ENCODE measurements at places on chromosomes 6 and 20.

DNA sequence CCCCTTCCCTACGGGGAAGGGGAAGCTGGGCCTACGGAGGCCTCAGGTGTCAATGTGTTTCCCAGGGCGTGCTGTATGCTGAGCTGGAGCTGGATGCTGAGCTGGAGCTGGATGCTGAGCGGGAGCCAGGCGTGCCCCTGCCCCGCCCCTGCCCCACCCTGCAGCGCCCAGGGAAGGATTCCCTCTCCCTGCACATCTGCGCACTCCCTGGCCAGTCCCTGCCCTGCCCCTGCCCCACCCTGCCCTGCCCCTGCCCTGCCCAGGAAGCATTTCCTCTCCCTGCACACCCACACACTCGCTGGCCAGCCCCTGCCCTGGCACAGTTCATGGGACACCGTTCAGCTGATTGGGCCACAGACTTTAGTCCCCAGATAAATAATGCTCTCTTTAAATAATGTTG is 196.8 kb downstream of the SMOC2 start:
- DNase-seq: no peak

DNA sequence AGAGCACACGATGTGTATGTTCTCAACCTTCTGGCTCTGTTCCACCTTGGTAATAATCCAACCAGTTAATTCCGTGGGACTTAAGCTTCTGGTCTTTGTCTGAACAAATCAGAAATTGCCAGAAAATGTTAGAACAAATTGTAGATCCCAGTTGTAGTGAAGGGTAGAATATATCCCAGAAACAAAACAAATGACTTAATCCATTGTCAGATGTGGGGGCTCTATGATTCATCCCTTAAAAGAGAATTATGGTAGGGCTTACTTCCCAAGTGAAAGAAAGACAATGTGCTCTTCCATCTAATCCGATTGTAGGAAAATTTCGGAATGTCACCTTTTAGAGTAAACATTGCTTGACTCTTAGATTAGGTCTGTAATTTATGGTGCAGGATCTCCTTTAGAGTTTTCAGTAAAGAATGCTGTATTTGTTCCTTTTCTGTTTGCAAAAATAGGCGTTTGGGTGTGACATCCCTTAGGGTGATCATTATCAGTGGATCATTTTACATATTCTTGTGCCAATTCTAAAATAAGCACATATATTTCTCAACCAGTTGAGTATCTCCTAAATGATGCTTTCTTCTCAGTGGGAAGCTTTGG is 234.5 kb upstream of the ZNF217 start:
- DNase-seq: no peak

- no peak for DNase-seq
These were observed 21.7 kb downstream of the ECI2 start for GRCh38 chr6:4113649-4114048.

GRCh38 chr6:13978787-13979186 is 54.0 kb downstream of the RNF182 start:
- no peak for DNase-seq

DNA sequence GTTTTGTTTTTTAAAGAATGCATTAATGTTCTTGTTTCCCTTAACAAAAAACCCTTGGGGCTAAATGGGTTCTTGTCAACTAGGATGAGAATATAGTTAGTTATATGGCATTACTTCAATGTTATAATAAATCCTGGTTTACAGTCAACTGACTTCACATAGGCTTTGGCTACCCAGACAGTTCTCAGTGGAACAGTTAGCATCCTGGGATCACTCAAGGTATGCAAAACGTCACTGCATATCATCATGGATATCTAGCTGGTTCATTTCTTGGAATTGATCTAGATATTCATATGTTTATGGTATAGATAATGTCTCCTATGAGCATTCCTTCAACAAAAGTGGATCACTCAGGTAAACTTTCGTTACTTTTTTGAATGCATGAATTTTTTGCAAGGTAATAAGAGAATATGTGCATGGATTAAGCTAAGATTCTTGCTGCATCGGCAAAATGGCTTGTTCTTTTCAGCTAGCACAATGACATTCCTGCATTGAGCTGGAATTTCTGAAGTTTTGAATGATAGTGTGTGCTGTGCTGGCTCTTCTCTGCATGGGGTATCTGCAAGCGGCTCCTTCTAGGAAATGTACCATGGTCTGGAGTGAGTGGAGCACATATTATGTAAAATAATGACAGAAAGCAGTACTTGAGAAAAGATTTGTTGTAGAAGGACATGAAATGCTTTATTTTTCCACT is 138.9 kb downstream of the ADGRG6 start:
- DNase-seq: no peak

DNA sequence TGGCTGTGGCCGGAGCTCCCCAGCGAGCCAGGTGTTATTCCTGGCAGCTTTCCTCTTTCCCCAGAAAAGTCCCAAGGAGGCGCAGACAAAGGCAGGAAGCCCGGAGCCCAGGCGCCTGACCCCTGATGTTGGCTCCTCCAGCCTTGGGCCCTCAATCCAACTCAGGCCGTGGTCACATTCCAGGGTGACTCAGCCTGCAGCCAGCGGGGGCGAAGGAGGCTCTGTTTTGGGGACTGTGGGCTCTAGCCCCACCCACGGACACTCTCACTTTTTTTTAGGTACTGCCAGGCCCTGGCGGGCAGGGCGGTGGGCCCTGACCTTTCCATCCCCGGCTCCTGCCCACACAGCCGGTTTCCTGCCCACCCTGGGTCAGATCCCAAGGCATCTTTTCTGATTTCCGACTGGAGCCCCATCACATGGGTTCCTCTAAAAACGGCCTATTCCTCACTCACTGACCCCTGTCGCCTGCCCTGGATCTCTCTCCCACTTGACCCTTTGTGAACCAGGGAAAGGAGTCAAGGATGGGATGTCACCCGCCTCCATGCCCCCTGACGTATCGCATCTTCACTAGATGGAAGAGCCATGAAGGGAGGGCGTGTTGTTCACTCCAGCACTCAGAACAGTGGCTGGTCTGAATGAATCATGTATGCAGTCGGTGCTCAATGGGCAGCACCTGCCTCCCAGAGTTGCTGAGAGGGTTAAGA is 5.5 kb downstream of the PTGIS start:
- DNase-seq: no peak

GRCh38 chr20:46137816-46138215 is 19.7 kb downstream of the CD40 start:
- DNase-seq: no peak

GRCh38 chr6:72476646-72477045 is 145.2 kb upstream of the KCNQ5 start:
- no peak for DNase-seq

- peak; percentile 61 for DNase-seq
These were observed 31.8 kb upstream of the GMPR start for GRCh38 chr6:16206595-16207037.

DNA sequence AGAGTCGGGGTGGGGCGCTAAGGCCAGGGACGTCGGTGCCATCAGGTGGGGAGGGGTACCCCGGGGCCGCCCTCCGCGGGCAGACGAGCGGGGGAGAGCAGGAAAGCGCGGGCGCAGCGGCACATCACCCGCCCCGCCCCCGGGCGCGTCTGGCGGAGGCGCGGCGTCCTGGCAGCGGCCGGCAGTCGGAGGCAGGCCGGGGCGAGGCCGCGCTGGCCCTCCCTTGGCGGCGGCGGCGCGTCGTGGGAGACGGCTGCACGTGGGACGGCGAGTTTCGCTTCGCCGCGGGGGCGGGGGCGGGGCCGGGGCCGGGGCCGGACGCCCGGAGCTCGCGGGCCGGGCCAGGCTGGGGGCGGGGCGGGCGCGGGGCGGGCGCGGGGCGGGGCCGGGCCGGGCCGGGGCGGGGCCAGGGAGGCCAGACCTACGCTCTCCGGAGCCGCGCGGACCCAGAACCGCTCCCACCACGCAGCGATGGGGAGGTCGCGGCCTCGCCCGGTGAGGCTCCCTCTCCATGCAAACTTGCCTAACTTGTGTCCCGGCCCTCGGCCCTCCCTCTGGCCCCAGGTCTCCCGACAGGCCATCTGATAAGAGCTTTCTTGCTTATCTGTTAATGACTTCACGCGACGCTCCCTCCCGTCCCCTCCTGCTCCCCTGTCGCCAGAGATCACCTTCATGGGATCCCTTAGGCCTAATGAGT is 12.5 kb downstream of the ITPR3 start:
- DNase-seq: peak; percentile 40

GRCh38 chr6:2804516-2804915 is 37.1 kb downstream of the SERPINB1 start:
- DNase-seq: no peak

DNA sequence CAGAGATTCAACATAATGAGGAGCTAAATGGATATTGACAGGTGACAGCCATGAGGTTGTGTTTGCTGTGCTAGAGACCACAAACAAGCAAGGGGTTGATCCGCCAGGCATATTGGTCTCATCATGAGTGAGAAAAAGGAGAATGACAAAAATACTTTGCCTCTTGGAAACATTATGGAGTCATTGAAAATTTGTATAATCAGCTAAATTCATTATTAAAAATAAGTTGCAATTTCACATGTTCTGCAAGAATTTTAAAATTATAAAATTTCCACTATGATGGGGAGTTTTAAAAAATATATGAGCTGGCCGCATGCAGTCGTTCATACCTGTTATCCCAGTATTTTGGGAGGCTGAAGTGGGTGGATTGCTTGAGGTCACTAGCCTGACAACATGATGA is 912.3 kb upstream of the SLC35B3 start:
- no peak for DNase-seq

- no peak for DNase-seq
These were observed 559.1 kb upstream of the JAG1 start for GRCh38 chr20:11232896-11233295.

DNA sequence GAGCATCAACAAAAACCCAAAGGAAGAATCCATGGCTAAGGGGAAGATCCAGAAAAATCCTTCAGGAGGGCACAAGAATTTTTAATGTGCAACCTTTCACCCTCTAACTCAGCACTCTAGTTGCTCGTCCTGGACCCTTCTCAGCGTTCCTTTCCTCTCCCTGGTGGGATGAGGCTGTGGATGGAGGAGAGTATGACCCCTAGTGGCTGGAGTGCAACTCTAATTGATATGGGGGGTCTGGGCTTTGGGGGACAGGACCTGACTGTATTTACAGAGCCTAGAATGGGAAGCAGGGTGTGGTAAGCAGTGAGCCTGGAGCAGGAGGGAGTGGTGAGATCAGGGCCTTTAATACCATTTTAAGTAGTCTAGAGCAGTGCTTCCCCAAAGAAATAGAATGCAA is 83.9 kb upstream of the CEP85L start:
- DNase-seq: no peak

- DNase-seq: no peak
These were observed 109.8 kb upstream of the MAN1A1 start for GRCh38 chr6:119459207-119459974.

GRCh38 chr20:9092655-9093054 is 23.8 kb downstream of the PLCB4 start:
- DNase-seq: no peak
